ENCODE measurements at places on chromosomes 7 and 10.

- no peak for DNase-seq
These were observed 81.5 kb downstream of the FRMPD2 start for GRCh38 chr10:48192881-48193450.

GRCh38 chr10:32957341-32958084 is 517 bp downstream of the ITGB1 start:
- DNase-seq: peak; percentile 24

DNA sequence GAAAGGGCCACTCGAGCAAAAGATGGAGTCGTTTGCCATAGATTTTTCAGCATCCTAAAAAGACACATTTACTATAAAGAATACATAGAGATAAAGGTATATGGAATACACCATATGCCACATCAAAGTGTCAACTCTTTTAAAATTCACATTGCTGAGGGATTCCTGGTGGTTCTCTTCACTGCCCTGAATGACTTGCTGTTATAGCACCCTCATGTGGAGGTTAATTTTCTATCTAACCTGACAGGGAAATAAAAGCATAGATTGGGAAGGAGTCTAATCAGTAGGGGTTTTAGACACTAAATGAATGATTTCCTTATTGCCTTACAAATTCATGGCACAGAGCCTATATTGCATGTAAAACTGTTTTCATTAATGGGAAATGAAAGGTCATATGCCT is 25.9 kb downstream of the DNAH11 start:
- DNase-seq: no peak

GRCh38 chr7:153193144-153193595 is 433.6 kb downstream of the ACTR3B start:
- no peak for DNase-seq

DNA sequence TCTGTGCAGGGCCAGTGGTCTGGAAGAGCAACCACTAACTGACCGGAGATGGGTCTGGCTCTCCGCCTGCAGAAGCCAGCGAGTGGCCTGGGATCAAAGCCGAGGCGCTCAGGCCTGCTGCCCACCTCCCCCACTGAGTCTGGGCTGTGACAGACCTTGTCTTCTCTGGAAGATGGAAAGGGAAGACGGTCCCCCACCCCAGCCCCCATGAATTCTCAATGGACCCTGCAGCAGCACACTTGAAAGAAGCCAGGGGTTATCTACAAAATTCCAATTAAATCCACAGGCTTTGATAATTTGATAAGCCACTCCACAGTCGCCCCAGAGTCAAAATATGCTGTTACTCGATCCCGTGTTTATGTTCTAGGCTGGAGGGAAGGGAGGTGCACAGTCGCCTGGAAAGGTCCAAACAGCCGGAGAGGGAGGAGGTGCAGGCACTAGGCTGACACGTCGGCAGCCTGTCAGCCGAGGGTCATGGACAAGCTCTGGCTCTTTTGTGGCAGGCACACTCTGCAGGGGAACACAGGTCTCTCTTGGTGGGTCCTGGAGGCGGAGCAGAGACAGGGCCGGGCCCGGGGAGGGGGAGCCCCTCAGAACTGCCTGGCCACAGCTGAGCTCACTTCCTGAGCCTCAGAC is 134.9 kb downstream of the SH3PXD2A start:
- DNase-seq: no peak

- DNase-seq: peak; percentile 59
These were observed 265.7 kb upstream of the BMPER start for GRCh38 chr7:33639552-33640197.

DNA sequence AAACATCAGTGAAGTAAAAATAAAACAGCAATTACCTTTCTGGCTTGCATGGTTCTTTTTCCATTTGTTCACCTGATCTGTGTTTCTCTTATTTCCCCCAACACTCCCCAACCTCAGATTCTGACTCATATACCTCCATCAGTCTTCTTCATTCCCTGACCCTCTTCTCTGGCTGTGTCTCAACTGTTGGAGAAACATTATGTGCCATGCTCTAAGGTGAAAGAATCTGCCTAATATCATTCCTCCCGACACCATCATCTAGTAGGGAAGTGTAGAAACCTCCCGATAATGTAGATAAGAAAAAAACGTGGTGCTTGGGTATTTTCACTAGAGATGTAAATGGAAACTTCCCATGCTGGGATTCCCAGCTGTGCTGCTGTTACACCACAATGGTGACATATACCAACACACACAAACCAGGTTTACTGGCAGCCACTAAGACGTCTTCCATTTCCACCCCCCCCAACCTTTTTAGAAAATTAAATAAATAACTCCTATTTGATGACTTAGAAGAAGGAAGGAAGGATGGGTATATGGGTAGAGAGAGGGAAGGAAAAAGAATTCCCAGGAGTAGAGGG is 63.4 kb downstream of the OSBPL3 start:
- no peak for DNase-seq

- DNase-seq: no peak
These were observed 82.6 kb upstream of the ABCB5 start for GRCh38 chr7:20532890-20533289.

GRCh38 chr7:36625247-36625646 is 99.0 kb downstream of the AOAH start:
- no peak for DNase-seq

DNA sequence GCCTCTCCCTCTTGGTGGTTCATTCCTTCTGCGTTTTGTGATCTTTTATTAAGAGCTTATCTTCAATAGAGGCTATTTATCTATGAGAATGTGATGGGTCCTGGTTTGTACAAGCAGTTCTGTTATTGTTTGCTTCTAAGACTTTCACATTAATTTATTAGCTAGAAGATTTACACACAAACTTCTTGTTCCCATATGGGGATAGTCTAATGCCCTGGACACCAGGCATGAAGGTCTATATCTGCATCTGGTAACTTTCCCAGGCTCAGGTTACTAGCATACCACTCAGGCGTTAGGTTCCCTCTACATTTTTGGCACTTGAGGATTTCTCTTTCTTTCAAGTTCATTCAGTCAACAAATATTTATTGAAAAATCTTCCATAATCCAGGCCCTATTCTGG is 7.7 kb downstream of the XPNPEP1 start:
- no peak for DNase-seq

DNA sequence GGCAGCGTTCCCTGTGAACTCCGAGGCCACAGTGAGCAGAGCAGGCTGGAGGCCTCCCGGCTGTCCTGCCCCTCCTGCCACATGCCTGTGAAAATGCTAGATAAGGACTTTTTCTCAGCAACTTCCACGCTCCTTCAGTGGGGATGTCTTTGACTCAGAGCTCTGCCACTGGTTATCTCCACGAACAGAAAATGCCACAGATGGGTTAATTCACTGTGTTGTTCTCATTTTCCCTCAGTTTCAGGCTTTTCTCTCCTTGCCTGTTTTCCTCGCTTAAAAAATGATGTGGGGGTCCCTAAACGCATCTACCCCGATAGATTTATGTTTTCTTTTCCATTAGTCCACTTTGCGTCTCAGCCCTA is 51.3 kb downstream of the IKZF1 start:
- DNase-seq: no peak

DNA sequence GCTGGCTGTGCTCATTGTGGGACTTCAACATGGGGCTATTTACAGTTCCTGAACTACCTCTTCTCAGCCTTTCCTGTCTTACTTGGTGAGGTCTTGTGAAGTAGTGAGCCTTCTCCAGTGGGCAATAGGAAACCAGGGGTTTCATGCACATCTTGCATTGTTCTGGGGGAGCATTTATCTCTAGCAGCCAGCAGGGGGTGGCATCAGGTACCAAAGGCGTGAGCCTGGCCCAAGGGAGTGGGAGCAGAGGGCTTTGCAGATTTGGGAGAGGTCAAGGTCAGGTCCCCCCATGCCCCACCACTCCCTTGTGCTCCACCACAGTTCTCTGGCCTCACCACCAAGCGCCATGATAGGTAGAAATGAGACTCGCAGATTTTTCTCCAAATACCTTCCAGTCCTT is 85.4 kb upstream of the NPTX2 start:
- DNase-seq: no peak

- no peak for DNase-seq
These were observed 10.2 kb downstream of the CYP26A1 start for GRCh38 chr10:93083743-93084539.

DNA sequence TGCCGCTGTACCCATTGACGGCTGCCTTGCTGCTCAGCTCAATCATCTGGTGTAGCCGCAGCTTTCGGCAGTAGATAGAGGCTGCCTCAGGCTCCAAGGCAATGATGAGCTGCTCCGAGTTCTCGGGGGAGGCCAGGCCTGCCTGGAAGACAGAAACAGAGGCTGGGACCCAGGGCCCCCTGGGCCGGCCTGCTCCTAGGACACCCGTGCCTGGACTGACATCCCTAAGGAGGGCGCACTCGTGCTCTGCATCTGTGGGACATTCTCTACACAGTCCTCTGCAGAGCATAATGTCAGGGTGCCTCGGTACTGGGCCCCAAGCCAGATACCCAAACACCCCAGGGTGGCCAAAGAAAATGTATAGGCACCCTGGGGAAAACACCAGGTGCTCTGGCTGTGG is 58.5 kb downstream of the HSPA12A start:
- DNase-seq: no peak

DNA sequence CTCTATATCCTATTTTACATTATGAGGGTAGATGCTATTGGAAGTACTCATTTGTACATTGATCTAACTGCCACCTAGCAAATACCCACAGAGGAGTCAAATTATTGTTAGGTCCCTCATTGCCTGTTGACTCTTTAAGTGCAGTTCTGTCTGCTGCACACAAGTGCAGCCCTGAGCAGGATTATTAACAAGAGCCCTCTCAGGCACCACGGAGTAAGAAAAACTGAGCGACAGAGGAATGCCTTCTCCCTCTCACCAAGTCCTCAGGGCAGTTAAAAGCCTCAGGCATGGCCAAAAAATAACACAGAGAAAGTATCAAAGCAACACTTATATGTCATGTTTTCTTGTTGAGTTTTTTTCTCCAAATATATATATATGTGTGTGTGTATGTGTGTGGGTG is 340.0 kb upstream of the NRG3 start:
- no peak for DNase-seq

DNA sequence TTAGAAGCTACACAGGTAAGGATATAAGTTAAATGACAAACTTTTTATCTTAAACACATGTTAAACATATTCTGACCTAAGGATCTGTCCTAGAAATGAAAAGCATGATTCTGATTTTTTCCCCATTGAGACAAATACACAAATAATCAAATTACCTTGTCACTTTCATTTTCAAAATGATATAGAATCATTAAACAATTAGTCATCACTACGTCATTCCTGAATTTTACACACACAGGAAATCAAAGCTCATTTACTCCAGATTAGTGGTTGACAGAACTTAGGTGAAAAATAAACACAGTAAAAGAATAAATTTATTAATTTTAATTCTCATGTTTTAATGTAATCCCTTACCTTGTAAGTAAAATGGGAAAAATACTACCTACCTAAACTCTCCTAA is 89.0 kb downstream of the AASS start:
- no peak for DNase-seq

- DNase-seq: no peak
These were observed 97.0 kb downstream of the PCLO start for GRCh38 chr7:83065714-83066113.

- DNase-seq: peak; percentile 40
These were observed 4.9 kb upstream of the SRI start for GRCh38 chr7:88224601-88225275.

- DNase-seq: no peak
These were observed 32.1 kb upstream of the HECTD2 start for GRCh38 chr10:91378061-91378460.

GRCh38 chr7:110889335-110889734 is 201.6 kb upstream of the LRRN3 start:
- DNase-seq: no peak

DNA sequence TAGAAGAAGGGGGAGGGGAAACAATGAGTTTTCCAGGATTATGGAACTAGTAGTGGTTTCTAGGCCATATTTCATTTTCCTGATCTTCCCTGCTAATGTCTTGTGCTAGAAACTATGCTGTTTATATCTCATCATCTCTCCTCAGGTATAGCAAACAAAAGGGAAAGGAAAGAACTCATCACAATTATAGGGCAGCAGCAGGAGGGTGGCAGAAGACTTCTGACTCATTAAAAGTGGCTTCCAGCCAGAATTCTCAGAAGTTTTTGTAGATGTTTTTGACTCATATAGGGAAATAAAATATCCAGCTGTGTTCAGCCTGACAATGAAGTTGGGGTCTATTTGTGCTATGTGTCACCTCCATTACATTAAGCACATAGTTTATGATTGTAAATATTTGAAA is 6.5 kb downstream of the AHR start:
- peak; percentile 48 for DNase-seq

- no peak for DNase-seq
These were observed 923 bp upstream of the FGL2 start for GRCh38 chr7:77200542-77200941.

DNA sequence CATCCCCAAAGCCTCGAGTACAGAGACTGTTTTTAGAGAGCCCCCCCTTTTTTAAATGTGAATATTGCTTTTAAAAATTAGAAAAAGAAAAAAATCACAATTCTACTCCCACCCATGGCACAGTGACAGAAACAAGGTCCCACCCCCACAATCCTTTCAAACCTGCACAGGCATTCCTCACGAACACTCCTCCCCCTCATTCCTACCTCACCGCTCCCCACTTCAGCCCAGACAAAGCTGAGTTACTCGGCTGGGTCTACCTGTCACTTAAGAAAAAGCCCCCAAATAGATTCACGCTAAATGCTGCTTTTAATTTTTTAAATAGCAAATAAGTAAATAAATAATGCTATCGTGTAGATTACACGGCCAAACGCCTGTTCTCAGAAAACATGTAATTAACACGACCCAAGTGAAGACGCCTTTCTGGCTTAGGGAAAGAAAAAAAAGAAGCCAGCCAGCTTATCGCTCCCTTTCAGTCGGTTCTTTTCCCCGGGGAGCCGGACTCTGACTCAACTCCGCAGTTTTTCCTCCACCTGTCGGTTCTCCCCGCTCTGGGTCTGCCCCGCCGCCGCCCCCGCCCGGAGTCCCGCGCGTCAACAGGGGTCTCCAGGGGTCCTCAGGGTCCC is 739 bp downstream of the MPP7 start:
- DNase-seq: no peak

GRCh38 chr10:78973901-78974616 is 94.7 kb upstream of the ZMIZ1 start:
- DNase-seq: peak; percentile 19

DNA sequence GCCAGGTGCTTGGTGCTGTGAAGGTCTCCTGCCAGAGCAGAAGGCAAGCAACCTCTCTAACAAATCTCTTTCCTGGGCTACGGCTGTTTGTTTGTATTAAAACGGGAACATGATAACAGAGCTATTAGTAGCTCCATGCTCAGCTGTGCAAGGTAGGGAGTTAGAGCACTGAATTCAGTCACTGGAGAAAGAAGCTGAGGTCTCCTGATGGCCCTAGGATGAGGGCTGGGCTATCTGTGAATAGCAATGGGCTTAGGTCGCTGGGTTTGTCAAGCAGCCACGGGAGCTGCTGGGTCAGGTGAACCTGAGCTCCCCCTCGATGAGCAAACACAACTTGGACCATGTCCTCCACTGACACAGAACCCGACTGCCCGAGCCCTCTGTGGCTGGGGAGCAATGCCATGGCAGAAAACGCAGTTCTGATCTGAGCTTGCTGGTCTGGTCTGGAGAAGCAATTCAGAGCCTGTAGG is 24.4 kb downstream of the TACC2 start:
- DNase-seq: no peak

- DNase-seq: no peak
These were observed 80.8 kb upstream of the LEP start for GRCh38 chr7:128160296-128160695.

GRCh38 chr7:90645784-90646183 is 49.7 kb downstream of the CDK14 start:
- DNase-seq: no peak

Measured in AG08395 (cell line).